ENCODE measurements at places on chromosomes 11 and 22. TPM values are rescaled to one million over a fixed set of nuclear protein-coding genes. Genes with fewer than 3 reads are reported as not detected.

Gene KDELR3
- total RNA-seq: 7.8 TPM

Gene OR6X1
- not detected for total RNA-seq

Gene OR51I1
- total RNA-seq: not detected

DNA sequence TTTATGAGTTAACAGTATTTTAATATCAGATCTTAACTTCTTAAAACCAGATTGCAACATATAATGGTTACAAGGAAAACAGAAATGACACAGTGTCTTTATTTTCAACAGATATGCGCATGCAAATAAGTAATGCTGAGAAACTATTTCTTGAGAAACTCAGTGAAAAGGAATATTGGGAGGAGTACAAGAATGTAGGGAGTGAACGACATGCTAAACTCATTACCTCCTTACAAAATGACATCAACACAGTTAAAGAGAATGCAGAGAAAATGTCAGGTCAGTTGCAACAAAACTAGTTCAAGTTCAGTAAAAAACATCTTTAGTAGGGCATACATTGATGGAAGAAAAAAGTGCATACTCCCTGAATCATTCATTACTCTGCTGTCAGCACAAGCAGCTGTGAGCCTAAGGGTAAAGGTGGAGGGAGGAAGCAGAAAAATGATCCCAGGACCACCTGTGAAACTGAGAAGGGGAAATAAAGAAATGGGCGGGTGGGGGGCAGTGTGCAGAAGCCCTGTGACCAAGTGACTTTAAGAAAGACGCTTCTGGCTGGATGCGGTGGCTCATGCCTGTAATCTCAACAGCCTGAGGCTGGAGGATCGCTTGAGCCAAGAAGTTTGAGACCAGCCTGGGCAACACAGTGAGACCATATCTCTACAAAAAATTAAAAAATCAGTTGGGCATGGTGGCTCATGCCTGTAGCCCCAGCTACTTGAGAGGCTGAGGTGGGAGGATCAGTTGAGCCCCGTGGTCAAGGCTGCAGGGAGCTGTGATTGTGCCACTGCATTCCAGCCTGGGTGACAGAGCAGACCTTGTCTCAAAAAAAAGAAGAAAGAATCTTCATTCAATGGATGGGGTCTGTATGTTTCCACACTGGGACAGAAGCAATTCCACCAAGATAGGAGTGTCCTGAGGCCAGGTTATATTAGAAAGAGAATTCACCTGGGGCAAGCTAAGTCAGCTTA, 31.2 kb downstream of the CCDC83 start:
- no peak for DNase-seq

DNA sequence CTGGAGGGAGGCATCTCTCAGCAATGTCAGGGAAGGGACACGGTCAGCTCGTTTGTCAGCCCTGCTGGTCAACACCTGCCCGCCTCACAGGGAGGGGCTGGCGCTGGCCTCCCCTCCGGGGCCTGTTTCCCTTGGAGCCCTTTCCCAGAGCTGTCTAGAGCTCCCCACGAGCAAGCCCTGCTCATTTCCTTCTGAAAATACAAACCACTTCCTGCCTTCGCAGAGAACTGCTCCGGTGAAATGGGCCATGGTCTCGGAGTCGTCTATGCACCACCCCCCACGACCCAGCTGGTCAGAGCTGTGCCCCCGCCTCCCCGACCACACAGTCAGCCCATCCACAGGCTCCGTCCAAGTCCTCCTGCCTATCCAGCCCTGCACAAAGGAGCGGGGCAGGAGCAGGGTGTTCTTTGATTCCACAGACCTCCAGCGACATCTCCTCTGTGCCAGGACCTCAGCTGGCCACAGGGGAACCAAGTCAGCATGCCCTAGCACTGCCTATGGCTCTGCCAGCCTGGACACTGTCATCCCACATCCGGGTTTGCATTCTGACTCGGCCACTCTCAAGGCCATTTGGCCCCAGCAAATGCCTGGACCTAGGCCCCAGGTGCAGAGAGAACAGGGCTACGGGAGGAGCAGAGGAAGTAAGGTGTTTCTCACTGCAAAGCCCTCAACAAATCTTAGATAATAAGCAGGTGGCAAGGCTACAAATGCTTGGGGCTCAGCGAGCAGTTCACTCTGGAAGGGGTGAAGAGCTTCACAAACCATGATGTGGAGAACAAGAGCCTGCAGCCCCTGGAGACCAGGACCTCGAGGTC, 82.1 kb upstream of the WNT11 start:
- DNase-seq: no peak

GRCh38 chr11:36146437-36146836, 142.8 kb downstream of the COMMD9 start:
- DNase-seq: no peak

- DNase-seq: no peak
Measured at GRCh38 chr11:66457826-66458225, 8.9 kb upstream of the PELI3 start.

- DNase-seq: no peak
Measured at GRCh38 chr11:44840085-44840478, 110.6 kb downstream of the TP53I11 start.

DNA sequence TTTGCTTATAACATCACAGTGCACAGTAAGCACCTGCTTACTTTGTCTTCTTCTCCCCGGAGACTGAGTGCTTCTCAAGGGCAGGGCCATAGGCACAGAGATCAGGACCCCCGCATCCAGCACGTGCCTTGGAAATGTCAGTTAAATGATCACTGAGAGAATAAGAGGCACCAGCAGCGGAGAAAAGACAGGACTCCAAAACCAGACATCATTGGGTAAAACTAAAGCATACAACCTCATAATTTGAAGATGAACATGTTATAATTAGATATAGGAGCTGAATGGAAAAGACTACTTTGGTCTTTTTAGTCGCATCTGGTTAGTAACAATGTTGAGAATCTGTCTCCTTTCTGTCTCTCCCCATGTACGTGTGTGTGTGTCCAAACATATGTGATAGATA, 1279.9 kb downstream of the LRRC4C start:
- DNase-seq: no peak

Measured in H1 (cell line).